Stimulated activated CD8-positive, alpha-beta memory T cell treated with anti-CD3 and anti-CD28 coated beads, Interleukin-15, amount 100 ng/mL, for 4 hours (primary cell): ENCODE measurements at places on chromosomes 16 and 17.

GRCh38 chr16:50500171-50500874 lies 47.9 kb upstream of the NKD1 start:
- no peak for DNase-seq

DNA sequence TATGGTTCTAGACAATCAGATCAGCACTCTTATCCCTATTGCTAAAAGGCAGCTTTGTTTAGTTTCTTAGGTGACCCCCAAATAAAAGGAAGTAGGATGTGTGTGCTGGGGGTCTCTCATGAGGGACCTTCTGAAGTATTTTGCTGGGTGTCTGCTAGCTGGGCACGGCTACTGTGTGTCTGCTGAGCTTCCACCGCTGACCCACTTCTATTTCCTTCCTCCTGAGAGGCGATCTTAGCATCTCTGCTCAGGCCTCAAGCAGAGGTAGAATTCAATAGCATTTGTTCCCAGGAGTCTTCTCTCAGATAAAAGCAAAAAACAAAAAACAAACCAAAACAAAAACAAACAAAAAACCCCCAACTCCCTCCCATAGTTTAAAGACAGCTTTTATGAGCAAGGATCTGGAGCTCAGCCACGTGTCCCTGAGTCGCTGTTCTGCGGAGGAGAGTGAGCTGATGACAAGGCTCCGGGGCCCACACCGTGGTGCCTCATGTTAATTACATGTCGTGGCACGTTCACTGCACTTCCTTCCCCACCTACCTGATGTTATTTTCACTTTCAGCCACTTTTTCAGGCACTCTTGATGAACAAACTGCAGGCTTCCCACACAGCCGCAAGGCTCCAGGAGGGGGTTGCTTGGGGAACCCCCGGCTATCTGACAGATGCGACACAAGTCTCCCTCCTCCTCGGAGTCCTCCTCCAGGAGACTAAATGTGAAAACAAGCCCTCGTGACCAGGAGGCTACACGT lies 83.5 kb downstream of the MARCHF10 start:
- peak; percentile 75 for DNase-seq

DNA sequence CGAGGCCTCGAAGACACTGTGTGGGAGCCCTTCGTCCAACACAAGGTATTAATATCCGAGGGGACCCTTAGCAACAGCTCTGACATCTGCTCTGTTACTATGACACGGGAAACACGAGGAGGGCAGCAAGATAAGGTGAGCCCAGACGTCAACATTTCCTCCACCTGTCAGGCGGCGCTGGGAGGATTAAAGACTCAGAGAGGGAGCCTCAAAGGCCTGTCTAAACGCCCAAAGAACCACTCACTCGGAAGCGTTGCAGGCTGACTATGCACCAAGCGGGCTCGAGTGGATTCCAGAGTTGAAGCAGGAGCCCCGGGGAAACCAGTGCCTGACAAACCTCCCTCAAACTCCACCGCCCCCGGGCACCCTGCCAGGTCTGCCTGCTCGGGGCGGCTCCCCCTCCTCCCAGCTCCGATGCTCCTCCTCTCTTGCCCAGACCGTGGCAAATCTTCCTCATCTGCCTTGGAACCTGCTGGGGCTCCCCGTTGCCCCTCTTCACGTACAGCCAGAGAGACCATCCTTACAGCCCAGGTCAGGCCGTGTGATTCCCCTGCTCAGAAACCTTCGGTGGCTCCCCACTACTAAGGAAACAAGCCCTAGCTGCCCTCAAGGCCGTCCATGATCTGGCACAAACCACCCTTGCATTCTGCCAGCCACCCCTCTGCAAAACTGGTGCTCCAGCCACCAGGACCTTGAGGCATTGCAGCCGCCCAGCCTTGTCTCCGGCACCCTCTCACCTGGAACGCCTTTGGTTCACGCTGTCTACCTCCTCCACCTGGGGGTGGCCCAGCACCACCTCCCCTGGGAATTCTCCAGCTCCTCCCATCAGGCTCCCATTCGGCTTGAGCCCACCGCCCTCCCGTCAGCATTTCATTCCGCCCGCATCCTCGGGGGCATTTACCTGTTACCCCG lies 16.2 kb downstream of the RPH3AL start:
- DNase-seq = no peak

DNA sequence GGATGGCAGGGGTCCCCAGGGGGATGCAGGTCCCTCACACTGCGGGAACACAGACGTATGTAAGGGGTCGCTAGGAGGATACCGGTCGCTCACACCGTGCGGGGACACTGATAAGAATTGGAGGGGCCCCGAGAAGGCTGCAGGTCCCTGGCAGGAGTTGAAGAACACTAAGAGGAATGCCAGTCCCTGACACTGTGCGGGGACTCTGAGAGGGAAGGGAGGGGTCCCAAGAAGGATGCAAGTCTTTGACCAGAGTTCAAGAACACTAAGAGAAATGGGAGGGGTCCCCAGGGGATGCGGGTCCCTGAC lies 510 bp downstream of the ERCC4 start:
- DNase-seq = no peak

- DNase-seq = no peak
Measured at GRCh38 chr17:66540131-66540781, 237.8 kb downstream of the PRKCA start.

DNA sequence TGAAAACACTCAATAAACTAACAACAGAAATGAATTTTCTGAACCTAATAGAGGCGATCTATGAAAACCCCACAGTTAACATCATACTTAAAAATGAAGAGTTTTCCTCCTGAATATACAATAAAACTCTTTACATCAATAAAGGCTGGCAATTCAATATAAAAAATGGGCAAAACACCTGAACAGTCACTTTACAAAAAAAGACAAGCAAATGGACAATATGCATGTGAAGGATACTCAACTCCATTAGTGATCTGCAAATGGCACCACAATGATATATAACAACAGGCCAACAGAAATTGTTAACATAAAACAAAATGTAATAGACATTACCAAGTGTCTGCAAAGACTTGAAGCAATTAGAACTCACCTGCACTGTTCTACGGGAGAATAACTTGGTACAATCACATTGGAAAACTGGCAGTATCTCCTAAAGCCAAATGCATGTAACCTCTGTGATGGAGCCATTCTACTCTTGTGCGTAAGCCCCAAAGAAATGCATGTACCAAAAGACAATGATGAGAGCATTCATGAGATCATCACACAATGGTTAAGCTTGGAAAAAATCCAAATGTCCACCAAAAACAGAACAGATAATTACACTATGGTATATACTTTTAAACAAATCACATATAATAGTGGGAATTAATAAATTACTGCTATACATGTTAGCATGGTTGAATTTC lies 433.4 kb upstream of the MAF start:
- DNase-seq = no peak

GRCh38 chr17:48483471-48484131 lies 47.2 kb downstream of the HOXB1 start:
- DNase-seq = no peak

DNA sequence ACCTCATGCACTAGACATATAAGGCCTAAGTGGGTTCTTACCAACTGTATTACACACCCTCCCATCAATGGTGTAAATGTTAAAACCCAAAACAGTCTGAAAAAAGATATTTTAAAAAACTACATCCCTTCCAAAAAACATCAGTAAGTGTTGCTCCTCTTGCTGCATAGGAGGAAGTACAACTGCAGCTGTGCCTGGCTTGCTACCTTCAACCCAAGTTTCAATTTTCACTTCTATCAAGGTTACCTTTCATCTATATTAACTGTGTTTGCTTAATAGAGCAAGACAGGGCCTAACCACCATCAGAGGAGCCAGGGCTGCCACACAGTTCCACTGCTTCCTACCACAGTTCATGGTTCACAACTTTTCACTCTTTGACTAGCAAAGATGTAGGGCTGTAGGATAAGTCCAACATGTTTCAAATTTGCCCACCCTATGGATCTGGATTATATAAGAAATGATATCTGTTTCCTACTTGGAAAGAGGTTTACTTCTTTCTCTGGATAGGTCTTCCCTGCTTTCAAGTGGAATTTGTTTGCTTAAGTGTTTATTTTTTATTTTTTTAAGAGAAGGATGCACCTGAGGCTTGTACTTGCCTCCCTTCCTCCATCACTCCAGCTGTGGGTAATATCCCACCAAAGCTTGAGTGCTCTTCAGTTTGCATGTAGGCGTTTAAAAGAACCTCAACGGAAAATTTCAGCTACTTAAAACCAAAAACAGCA lies 56.7 kb downstream of the GRB7 start:
- DNase-seq = no peak

- DNase-seq = no peak
Measured at GRCh38 chr16:59289151-59289550, 555.0 kb upstream of the GOT2 start.

DNA sequence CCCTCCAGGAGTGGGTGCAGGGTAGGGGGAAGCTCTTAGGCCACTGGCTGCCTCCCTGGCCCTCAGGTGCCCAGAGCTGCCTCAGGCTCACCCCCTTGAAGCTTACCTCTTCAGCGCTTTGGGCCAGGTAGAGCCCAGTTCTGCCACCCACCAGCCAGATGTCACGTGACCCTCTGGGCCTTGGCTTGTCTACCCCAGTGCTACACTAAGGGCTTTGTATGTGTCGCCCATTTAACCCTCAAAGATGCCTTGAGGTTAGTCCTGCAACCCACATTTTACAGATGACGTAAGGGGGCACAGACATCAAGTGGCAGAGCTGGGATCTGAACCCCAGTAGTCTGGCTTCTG lies 3.4 kb downstream of the HAS3 start:
- DNase-seq = no peak

GRCh38 chr16:89357055-89357816 lies 133.1 kb downstream of the ANKRD11 start:
- DNase-seq = peak; percentile 52

GRCh38 chr17:50495918-50496317 lies 12.3 kb upstream of the MYCBPAP start:
- DNase-seq = no peak
